Choroid plexus epithelial cell (primary cell): ENCODE measurements at places on chromosomes 6 and 20.

DNA sequence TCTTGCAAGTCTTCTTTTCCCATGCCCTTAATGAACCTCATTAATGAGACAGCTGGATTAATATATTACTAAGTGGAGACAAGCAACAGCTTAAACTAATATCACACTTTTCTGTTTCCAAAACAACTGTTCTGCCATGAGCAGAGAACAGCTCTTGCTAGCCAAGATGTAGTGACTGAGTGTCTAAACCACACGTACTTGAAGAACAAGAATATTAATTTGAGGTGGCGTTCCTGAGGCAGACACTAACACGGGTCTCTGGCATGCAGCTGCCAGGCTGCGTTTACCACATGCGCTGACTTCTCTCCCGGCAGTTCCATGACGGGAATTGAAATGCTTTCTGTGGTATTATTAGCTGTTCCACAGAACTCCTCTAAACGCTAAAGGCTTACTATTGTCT lies 80.6 kb downstream of the FNDC1 start:
- DNase-seq: no peak

- no peak for DNase-seq
Measured at GRCh38 chr20:59137532-59137931, 26.1 kb upstream of the ZNF831 start.

- peak; percentile 92 for DNase-seq
Measured at GRCh38 chr6:71250099-71250602, 38.5 kb upstream of the OGFRL1 start.

- no peak for DNase-seq
Measured at GRCh38 chr6:8064638-8065518, 689 bp upstream of the BLOC1S5 start.

DNA sequence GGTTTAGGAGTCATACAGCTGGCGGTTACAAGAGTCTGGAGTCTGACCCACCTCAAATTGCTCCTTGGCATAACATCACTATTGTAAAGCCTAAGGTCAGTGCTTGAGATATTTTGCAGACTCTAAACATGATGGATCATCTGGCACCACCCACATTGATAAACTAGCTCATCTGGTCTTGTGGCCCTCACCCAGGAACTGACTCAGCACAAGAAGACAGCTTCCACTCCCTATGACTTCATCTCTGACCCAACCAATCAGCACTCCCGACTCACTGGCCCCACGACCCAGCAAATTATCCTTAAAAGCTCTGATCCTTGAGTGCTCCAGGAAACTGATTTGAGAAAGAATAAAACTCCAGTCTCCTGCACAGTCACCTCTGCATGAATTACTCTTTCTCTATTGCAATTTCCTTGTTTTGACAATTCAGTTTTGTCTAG lies 115.9 kb downstream of the CD24 start:
- no peak for DNase-seq

DNA sequence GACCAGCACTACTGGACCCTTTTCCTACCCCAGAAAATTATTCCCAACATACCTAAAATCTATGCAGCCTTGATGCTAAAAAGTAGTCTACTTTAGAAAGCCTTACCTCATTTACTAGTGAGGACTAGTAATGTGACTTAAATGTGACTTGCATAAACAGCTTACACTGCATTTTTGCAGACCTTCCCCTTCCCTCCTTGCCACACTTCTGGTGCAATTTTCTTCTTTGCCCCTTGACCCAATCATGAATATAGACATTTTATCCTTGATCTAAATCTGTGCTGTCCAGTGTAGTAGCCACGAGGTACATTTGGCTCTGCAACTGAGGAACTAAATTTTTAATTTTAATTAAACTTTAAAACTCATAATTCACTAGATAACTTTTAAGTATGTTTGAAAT lies 7.0 kb upstream of the ZKSCAN8 start:
- no peak for DNase-seq

- peak; percentile 51 for DNase-seq
Measured at GRCh38 chr6:73452107-73452461, at the start of gene CGAS. Gene CGAS, minus strand, starts transcription at chr6:73452297. Its CDS starts 116 bp downstream, at chr6:73452181.
